ENCODE measurements at places on chromosomes 16 and 17. TPM values are rescaled to one million over a fixed set of nuclear protein-coding genes. Genes with fewer than 3 reads are reported as not detected.

DNA sequence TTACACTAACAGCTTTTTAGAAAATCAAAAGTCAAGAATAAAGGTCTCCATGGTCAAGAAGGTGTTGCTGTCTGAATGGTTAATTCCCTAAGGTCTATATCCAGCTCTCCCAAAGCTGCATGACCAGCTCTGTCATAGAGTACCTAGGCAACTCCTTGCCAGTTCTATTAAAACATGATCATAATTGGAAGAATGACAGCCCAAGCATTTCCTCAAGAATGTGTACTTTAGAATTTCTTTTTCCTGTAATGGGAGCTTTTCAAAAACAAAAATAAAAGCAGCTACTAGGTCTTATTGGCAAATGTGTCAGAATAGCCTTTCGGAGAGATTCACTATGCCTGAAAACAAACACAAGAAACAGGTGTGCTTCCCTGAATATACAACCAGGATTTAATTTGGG lies 7.9 kb downstream of the SPOP start:
- no peak for DNase-seq

GRCh38 chr17:31690151-31690551 lies 168.9 kb downstream of the COPRS start:
- DNase-seq, result no peak

GRCh38 chr17:47987240-47987835 lies 16.4 kb downstream of the CDK5RAP3 start:
- peak; percentile 58 for DNase-seq

- DNase-seq, result no peak
These were observed 489.9 kb upstream of the CDH5 start for GRCh38 chr16:65876624-65877023.

- DNase-seq, result no peak
These were observed 3.7 kb upstream of the DRC7 start for GRCh38 chr16:57690782-57691471.

DNA sequence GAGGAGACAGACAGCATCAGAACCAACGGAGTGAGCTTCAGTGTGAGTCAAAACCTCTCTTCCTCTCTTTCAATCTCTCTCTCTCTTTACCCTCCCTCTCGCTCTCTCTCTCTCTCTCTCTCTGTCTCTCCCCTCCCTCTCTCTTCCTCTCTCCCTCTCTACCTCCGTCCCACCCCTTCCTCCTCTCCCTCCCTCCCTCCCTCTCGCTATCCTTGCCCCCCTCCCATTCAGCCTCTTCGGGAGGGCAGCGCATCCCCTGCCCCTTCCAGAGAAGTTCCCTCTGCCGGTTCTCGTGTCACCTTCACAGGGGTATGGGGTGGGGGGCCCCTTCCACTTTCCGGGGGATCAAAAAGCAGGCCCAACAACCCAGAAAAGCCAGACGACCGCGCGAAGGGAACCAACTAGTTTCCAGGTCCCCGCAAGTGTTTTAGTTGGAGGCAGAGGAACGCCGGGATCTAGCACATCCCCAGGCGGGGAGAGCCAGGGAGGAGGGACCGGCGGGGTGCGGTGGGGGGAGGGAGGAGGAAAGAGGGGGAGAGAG lies 28.9 kb upstream of the RBFOX1 start:
- DNase-seq, result no peak

- no peak for DNase-seq
These were observed 6.6 kb downstream of the UBALD1 start for GRCh38 chr16:4607841-4608703.

SEPHS2 gene
- 29.6 TPM for total RNA-seq

WNK4 gene
- total RNA-seq, result not detected

DNAAF1 gene
- total RNA-seq, result 0.99 TPM

Data from body of pancreas (tissue), 4 donors.